ENCODE measurements at places on chromosomes 6 and 20.

- no peak for DNase-seq
These were observed 95.1 kb upstream of the SASH1 start for GRCh38 chr6:148247386-148248063.

- DNase-seq = no peak
These were observed 53.2 kb downstream of the SAMD5 start for GRCh38 chr6:147561726-147562125.

DNA sequence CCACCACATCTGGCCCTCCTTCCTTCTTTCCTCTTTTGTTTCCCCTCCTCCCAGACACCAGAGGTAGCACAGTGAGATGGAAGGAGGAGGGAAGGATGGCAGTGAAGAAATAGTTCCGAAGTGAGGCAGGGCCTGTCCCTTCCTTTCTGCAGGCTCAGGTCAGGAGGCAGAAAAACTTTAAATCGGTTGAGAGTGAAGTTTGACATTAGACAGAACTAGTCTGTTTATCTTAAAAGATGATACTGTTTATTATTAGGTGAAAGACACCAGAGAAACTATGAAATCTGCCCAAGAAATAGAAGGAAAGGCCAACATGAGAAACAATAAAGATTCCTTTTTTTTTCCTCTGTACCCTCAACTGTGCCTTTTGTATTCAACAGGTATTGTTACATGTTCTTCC is 670.3 kb downstream of the UTRN start:
- DNase-seq = no peak

DNA sequence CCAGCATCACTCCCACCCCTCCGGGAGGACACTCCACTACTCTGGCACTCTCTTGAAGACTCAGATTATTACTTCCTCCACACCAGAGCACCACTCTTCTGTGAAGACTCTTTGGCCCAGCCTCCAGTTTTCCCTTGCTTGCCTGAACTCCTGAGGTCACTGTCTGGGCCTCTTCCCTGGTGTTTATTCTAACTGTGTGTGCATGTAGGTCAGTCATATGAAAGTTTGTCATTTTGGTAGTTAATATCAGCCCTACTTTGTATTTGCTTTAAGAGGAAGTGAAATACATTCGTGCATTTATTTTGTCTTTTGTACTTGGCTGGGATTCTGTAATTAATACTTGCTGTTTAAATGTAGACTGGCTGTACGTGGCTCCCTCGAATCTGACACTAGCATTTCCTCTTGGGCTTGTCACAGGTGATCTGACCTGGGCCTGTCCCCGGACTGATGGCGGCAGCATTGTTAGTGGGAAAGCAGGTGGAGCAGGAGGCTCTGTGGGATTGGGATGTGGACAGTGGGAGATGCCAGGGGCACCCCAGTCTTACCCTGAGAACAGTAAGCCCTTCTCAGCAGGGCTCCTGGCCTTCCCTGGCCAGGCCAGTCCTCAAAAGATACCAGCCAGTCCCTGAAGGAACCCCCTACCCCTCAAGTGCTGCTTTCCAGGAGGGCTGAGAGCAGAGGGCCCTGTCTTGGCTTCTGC is 350.5 kb downstream of the CDC5L start:
- DNase-seq = no peak
